ENCODE measurements at places on chromosomes 6 and 20. TPM values are rescaled to one million over a fixed set of nuclear protein-coding genes. Genes with fewer than 3 reads are reported as not detected.
A peak's percentile ranks its signal among the peaks of the same experiment; 100 is the strongest.

Gene C6orf163
- 0.64 TPM for polyA plus RNA-seq

Gene BMP5
- not detected for polyA plus RNA-seq

GRCh38 chr6:45658958-45659357 lies 281.2 kb upstream of the SUPT3H start:
- no peak for DNase-seq

DNA sequence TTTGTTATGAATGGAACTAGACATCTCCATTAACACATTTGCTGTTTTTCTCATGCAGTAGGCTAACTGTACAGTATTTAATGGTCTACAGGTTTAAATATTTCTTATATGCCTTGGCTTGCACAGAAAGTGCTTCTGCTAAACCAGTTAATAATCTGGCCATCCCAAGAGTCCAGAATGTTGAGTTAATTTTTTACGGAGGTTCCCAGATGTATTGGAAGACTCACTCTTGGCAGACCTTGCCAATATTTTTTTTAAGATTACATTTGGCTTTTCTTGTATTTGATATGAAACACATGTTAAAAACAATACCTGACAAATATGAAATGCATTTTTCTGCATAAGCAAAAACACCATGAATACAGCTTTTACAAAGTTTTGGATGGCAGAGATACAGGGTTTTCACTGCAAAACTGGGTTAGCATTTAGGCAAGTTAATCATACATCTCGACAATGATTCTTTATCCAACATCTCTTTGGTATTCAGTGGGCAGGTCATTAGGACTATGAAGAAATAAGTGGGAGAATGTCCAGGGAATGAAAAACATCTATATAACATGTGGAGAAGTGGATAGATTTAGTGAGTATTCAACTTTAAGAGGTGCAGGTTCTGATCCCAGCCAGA lies 94.0 kb downstream of the SGK1 start:
- no peak for DNase-seq

DNA sequence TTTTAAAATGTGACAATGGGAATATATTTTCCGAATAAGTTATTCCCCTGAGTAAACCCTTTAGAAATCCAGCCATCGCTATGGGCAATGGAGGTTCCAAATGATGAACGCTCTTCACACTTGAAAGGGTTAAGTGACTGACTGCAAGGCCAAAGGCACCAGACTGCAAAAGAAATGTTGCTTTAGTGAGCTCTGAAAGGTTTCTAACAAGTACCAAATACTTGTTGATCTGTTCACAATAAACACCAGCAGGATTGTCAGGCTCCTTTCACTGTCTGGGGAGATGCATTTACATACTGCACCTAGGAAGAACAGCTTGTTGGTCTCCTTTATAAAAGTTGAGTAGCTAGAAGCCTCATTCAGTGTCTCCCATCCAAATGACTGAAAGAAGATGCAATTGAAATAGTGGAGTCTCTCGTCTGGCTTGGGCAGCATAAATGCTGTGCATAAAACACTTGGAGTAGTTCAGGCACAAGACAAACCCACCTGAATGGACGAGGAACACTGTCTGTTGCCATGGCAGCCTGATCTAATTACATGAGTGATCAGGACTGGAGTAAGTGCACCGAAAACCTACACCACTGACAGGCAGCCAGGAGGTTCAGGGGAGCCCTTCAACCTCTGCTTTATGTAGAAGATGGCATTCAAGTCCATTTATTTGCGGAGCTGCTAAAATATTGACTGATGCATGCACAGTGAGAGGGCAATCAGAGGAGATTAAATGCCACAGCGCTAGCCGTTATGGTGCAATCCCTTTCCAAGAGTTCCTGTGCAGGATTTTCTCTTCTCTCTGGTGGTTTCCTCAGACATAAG lies 2.9 kb downstream of the ATXN1 start:
- no peak for DNase-seq

GRCh38 chr20:61252601-61253263 lies 671 bp downstream of the CDH4 start:
- no peak for DNase-seq

DNA sequence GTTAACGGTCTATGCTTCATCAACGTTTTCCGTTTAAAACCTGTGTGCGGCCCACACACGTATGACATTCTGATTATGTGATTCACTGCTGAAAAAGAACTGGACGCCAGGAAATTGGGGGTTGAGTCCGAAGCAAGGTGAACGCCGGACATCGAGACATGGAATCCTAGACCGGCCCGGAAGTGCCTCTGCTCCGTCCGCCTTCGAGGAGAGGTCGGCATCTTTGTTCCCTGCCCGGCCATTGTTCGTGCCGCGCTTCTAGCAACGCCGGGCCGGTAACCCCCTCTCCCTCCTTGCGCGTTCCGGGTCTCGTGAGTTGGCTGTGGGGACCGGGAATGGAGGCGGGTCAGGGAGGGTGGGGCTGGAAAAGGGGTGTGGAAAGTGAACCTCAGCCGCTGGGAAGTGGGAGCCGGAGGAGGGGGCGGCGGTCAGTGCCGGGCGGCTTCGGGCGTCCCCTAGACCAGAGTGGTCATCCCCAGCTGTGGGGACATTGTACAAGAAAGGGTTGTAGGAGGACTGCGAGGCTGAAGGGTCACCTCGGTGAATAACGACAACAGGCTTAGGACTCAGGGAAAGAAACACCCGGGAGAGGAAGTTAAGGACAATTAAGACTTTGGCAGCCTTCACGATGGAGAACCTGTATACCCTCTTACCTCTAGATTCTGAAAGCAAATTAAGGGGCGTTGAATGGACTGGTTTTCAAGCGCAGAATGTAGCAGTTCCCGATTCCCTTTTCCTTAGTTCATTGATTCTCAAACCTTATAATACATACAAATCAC lies at the start of gene ZSCAN9:
ZSCAN9 (plus strand) TSS at position 220 of the 779 bp plus-strand sequence. CDS start 1,810 bp downstream, outside the sequence.
- DNase-seq, result peak; percentile 44

- no peak for DNase-seq
Observed at GRCh38 chr6:119758385-119758784, 408.8 kb upstream of the MAN1A1 start.

DNA sequence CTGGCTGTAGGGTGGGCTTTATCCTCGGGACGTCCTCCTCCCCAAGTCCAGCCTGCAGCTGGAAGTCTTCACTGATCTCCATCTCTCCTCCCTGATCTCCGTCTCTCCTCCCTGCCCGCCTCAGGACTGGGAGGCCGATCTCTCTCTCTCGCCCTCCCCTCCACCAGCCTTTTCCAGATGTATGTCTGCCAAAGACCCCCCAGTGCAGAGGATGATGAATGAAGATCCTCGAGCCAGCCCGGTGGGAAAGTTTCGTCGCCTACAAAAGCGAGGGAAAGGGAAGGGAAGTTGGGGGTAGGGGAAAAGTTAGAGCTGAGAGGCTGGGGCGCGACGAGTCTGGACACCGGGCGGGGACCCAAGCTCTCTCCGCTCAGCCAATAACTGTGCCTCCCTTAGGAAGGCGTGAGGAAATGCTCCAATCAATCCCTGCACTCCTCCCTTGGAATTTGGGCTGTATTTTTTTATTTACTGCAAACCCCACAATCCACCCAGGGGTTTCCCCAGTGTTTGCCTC lies 595 bp upstream of the SRF start:
- no peak for DNase-seq

- DNase-seq, result no peak
Observed at GRCh38 chr6:63674635-63675034, 39.0 kb downstream of the PHF3 start.

Data from GM12878 (cell line).